ENCODE measurements at places on chromosomes 7 and 10.

DNA sequence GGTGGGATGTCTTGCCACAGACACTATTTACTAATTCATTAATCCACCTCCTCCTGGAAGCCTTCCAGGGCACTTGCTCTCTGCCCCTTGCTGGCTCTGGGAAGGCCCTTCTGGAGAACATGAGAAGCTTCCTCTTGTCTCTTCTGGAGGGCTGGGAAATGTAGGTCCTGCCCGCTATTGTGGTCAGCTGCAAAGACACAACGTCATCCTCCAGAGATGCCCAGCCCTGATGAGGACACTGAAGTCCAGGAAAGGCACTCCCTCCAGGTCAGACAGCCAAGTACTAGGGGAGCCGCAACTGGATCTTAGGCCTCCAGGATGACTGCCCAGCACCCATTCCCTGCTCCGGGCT, 9.6 kb upstream of the TACR2 start:
- no peak for DNase-seq

DNA sequence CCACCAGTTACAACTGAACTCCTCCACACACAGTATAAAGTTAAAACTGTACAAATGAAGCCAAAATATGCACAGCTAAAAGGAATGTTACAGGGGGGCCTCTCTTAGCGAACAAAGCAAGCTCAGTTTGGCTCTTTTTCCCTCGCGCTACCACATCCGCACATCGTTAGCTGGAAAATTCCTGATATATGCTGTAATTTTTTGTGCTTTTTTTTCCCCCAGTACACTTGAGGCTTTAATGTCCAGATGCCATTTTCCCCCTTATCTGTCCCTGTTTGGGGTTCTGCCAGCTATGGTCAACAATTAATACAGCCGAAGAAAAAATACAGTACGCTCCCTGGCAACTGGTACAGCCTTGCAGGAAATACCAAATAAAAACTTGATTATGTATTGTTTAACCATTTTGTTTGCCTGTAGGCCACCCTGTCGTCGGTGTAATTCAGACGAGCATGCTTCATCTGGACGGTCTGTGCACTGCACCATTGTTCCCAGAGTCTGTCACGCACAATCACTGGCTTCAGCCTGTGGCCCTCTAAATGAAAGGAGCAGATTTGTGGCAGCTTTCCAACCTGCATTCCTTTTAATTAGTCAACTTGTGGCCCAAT, 108.1 kb upstream of the FAM133B start:
- no peak for DNase-seq

DNA sequence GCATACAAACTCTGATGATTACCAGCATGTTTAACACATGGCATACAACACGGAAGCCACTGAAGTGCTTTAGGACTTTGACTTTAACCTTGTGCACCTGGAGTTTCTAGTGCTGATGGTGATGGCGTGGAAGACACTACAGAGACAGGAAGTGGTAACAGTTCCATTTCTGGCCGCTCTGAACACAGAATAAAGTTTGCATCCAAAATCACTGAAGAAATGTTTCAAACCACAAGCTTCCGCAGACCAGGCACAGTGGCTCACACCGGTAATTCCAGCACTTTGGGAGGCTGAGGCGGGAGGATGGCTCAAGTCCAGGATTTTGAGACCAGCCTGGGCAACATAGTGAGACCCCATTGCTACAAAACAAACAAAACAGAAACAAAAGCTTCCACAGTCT, 40.3 kb upstream of the TNPO3 start:
- no peak for DNase-seq

GRCh38 chr10:127755753-127756152, 18.8 kb downstream of the FOXI2 start:
- no peak for DNase-seq

- no peak for DNase-seq
Measured at GRCh38 chr7:40808378-40808942, 673.7 kb downstream of the SUGCT start.
